NCI-H1092 (cell line): ENCODE measurements at places on chromosomes 6 and 20.
A peak's percentile ranks its signal among the peaks of the same experiment; 100 is the strongest.

GRCh38 chr6:78966542-78966941, 99.2 kb downstream of the IRAK1BP1 start:
- no peak for DNase-seq

GRCh38 chr6:167896648-167897047, 69.9 kb downstream of the AFDN start:
- DNase-seq, result no peak

DNA sequence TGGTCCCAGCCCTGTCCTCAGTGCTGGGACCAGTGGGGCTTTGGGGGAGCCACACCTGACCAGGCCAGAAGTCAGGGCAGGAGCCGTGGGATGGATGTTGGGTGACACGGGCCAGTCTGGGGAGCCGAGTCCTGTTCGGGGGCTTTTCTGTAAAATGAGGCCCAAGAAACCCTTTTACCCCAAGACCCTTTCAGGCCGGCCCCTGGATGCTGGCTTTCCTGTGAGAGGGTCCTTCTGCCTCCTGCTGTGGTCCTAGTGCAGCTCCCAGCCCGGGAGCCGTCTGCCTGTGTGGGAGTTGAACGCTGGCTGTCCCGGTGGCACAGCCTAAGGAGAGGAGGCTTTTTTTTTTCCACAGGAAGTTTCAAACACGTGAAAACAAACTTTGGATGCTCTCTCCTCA, 123.2 kb downstream of the TMEM242 start:
- no peak for DNase-seq

DNA sequence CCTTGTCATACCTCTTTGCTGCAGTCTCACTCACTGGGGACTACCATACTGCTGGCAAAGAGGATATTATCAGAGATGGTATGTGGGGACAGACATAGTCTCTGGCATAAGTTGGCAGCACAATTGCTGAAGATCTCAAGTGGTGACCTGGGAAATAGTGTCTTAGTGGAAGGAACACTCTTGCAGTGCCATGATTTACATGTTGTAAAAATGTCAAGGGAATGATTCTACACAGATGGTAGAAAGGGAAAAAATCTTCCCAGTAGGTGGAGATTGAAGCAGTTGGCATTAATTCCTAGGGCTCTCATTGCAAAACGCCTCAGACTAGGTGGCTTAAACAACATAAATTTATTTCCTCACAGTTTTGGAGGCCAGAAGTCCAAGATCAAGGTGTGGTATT, 662.2 kb downstream of the DHX35 start:
- no peak for DNase-seq

GRCh38 chr20:14861028-14861699, 523.8 kb upstream of the FLRT3 start:
- peak; percentile 46 for DNase-seq

- DNase-seq, result no peak
Measured at GRCh38 chr20:48899881-48900280, 21.6 kb upstream of the ARFGEF2 start.

DNA sequence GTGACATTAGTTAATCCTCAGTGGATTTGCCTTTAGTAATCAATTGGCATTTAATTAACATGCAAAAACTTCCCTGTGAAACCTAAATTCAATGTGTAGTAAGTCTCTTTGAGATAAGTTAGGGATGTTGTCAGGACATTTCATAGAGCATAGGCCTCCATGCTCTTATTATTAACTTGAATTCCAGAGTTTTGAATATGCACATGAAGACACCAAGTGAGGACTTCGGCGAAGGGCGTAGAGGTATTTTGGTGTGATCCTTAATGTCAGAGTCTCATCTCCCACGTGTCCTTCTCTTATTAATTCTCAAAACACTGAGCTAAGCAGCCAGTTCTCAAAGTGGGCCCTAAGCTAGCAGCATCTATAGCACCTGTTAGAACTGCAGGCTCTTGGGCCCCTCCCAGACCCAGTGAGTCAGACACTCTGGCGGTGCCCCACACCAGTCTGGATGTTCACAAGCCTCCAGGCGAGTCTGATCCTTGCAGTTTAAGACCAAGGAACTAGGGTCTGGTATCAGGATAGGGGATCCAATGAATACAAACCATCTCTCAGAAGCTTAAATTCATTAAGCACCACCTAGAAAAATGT, 292.1 kb downstream of the QKI start:
- DNase-seq, result no peak

GRCh38 chr6:134266776-134267175, 51.1 kb downstream of the SGK1 start:
- no peak for DNase-seq

- DNase-seq, result no peak
Measured at GRCh38 chr6:26439151-26440125, 866 bp upstream of the BTN3A3 start.

DNA sequence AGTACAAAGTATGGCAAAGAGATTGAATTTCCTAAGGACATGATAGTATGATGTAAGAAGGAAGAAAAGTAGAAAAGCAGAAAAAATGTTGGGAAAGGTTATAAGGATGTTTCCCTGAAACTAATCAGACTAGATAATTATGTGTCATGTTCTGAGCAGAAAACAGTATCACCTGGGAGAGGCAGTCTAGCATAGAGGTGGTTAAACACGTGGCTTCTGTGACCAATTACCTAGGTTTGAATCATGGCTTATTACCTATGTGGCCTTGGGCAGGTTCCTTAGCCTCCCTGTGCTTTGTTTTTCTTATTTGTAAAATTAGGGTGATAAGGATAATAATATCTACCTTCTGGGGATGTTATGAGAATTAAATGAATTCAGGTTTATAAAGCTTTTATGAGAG, 38.0 kb downstream of the SCGN start:
- no peak for DNase-seq

DNA sequence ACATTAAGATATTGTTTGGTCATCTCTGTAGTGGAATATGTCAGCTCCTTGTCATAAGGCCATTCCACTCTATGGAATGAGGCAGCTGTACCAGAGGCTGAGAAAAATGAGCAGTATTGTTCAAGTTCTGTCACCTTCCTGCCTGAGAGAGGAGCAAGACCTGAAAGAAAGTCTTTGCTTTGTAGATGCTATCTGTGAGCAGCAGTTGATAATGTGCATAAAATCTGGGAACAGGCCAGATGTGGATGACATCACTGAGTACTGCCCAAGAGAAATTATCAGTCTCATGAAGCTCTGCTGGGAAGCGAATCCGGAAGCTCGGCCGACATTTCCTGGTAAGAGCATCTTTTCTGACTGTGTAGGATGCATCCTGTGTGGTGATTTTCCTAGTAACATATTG, 16.8 kb downstream of the RIPK1 start:
- no peak for DNase-seq

DNA sequence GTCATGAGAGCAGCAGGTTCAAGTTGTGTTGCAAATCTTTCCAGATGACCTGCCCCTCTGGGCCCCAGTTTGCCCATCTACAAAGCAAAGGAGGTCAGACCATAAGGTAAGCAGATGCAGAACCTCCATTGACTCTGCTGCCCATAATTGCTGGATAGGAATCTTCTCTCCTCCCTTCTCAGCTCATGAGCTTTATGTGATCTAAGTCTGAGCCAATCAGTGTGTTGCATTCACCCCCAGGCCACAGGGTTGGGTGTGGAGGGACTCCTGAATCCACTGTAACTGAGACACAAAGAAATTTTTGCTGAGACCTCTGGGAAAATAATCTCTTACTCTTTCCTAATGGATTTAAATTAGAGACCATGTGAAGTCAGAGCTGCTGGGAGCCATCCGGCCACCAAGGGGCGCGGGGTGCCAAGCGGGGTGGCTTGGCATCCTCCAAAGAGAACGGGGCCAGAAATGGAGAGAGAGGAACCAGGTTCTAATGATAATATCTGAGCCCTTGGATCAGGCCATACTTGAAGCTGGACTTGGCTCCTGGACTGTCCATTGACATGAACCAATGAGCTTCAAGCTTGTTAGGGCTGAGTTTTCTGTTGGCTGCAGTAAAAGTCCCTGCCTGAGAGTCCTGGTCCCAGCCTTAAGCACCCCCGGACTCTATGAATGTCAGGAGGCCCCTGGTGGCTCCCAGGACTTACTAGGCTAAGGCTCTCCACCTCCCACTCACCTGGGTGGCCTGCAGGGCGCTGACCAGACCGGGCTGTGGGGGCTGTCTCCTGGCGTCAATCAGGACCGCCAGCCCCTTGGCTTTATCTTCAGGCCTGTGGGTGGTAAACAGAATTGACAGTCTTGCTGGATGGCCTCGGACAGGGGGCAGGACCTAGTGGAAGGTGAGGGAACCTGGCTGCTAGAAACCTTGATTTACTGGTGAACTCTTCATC, 32.8 kb downstream of the KIAA1755 start:
- DNase-seq, result no peak

DNA sequence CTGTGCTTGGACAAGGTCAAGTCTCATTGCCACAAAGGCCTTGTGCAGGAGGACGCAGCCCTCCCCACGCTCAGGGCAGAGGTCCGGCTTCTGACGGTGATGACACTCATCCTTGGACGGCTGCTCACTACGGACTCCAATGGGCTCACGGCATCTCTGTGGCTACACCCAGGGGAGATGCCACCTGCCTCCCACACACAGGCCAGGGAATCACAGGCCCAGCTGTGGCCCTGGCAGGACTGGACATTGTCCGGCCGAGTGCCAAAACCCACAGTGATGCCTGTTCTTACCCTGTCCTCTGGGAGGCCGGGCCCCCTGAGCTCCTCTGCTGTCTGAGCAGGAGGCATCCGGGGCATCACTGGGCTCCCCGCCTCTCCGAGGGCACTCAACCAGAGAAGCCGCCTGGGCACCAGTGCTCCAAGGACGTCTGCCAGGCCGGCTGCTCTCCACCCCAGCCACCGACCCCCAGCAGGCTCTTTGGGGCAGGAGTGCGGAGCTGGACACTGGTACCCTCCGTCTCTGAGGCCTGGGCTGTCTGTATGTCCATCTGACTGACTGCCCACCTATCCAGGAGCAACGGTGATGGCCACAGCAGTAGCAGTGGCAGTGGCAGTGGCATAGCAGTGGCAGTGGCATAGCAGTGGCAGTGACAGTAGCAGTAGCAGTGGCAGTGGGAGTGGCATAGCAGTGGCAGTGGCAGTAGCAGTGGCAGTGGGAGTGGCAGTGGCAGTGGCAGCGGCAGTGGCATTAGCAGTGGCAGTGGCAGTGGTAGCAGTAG, 1.9 kb downstream of the RBBP8NL start:
- no peak for DNase-seq

DNA sequence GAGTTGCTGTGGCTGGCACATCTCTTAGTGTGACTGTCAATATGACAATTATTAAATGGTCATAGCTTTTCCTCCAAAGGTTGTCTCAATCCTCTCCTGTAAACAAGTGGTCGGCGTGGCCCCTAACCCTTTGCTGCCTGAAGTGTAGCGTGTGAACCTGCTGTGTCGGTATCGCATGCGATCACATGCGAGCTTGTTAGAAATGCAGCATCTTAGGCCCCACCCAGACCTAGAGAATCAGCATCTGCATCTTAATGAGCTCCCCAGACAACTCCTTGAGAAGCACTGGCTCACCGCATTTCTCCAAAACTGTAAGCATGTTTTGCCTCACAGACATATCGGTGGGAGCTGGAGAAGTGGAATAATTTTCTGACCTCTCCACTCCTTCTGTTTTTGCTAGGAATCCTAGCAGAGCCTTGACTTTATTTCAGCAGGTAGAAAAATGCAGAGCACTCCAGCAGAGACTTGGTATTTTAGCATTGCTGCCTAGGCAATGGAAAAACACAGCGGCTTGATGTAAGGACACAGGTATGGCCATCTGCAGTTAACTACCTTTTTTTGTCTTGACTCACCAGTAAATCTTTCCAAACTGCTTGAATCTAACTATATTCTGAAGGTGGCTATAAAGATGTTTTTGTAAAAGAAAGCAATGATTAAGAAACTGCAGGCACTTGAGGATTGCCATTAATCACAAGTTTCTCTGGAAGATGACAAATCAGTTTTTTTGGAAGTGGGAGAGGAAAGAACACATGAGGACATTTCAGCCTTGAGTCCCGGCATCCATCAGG, 67.6 kb downstream of the PSMG4 start:
- no peak for DNase-seq

GRCh38 chr6:103042336-103042735, 1648.8 kb downstream of the GRIK2 start:
- DNase-seq, result peak; percentile 55

DNA sequence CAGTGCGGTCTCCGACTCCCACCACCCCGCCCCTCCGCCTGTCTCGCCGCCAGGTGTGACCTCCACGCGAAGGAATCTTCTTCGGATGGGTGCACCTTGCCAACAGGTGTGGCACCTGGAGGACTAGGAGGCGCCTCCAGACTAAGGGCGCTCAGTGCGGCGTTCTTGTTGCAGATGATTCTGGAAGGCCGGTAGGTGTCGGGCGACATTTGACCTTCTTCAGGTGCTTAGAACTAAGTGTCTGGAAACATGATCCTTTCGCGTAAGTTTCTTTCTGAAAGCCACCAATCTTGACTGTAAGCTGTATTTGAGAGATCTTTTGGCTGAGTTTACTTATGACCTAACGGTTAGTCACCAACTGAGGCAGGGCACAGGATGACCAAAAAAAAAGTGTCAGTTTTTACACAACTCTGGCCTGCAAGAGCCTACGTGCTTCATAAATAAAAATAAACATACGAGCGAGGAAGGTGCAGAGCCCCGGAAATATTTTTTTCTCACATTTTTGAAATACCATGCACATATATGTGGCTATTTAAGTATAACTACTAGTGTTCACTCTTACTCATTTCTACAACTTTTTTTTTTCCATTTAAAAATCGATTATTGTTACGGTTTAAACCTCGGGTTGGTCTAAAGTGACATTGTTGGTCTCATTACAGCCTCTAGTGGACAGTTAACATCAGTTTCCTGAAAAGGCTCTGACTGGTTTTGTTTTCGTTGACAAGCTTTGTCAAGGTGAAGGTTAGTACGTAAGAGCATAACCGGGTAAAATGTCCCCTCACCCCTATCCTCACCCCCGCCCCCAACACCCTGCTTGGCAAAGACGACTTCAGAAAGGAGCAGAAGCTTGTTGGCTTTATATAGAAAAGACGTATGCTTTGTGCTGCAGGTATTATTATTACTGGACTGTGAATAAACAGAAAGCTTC, 1.6 kb upstream of the ATXN1 start:
- DNase-seq, result no peak

- DNase-seq, result no peak
Measured at GRCh38 chr20:9647741-9648140, 133.4 kb downstream of the LAMP5 start.

DNA sequence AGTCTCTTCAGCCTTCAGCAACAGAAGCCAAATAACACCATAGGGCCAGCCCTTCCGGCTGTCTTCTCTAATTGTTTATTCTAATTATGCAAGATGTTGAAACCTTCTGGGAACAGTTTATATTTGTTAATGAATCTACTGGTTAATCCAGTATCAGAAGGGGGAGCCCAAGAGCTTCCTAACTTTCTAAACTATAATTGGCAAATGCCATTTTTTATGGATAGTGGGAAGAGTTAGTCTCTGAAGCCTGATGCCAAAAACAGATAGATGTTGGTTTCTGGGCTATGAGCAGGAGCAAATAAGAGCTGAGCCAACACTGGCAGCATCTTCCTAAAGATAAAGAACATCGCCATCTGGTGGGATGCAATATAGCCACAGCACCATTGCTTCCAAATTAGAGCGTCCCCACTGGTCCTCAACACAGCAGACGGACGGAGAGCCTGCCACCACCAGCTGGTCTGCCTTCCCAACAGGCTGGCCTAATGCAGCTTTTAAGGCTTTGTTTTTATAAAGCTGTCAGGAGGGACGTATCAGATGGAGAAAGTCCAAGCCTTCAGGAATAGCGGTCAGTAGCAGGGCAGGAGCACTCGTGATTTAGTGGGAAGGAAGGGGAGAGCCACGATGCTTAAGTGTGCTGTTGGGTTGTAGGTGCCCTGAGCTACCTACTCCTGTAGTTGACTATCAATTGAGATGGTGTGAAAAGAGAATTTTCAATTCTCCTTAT, 118.8 kb downstream of the RALGAPA2 start:
- peak; percentile 76 for DNase-seq

- DNase-seq, result no peak
Measured at GRCh38 chr6:160960839-160961238, 30.7 kb upstream of the MAP3K4 start.
